ENCODE measurements at places on chromosomes 5 and 9. TPM values are rescaled to one million over a fixed set of nuclear protein-coding genes. Genes with fewer than 3 reads are reported as not detected.

The PCDHGB2 gene
- 0.10 TPM for total RNA-seq

The CARTPT gene
- total RNA-seq = not detected

The HRH2 gene
- 11.8 TPM for total RNA-seq

The MYOZ3 gene
- 0.21 TPM for total RNA-seq

The SPINK4 gene
- total RNA-seq = not detected

The OGN gene
- total RNA-seq = not detected

The CDKN2A gene
- total RNA-seq = 3.9 TPM

DNA sequence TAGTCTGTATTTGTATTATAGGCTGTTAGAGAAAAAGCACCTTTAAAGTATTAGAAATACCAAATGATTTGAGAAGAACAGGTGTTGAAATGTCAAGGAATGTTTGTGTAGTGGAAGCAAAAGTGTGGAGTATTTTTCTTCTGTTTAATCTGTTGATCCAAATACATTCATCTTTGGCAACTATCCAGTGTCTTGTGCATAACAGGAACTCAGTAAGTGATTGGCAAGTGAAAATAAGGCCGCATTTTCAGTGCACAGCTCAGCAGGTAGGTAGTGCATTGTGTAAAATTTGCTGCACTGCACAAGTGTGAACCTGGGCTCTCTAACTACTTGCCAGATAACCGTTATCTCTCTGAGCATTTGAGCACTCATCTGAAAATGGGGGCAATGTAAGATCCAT, 61.8 kb downstream of the CHSY3 start:
- DNase-seq = no peak

DNA sequence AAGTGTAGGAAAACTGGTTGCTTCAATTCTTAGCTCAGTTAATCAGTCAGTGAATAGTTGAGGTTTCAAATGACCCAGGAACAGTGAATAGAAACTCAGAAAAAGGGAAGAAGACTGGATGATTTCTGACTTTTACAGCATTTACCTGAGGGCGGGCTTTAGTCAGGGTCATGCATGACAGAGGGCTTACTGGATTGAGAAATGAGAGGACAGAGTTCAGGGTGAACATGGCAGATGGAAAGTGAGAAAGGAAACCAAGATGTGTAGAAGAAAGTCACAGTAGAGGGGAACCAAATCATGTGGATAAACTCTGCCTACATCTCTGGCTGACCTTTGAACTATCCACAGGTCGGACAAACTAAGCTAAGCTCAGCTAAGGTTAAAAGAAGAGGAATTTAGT, 596.0 kb downstream of the SEMA5A start:
- DNase-seq = no peak

DNA sequence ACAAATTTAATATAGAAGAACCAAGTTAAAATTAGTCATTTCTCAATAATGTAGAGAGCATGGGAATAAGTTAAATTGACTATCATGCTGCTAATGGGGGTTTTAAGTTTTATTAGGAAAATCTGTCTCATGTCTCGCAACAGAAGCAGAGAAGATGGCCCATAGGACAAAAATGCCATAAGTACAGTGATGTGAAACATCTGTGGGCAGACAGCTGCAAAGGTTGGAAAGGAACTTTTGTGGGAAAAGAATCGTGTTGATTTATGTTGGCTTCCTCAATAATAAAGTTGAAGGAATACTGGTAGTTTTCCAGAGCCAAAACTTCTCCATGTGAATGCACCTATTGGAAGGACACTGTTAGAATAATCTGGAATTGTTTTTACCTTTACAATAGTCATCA, 44.8 kb downstream of the VCAN start:
- DNase-seq = no peak

- no peak for DNase-seq
Measured at GRCh38 chr9:13705373-13705772, 425.9 kb upstream of the MPDZ start.

DNA sequence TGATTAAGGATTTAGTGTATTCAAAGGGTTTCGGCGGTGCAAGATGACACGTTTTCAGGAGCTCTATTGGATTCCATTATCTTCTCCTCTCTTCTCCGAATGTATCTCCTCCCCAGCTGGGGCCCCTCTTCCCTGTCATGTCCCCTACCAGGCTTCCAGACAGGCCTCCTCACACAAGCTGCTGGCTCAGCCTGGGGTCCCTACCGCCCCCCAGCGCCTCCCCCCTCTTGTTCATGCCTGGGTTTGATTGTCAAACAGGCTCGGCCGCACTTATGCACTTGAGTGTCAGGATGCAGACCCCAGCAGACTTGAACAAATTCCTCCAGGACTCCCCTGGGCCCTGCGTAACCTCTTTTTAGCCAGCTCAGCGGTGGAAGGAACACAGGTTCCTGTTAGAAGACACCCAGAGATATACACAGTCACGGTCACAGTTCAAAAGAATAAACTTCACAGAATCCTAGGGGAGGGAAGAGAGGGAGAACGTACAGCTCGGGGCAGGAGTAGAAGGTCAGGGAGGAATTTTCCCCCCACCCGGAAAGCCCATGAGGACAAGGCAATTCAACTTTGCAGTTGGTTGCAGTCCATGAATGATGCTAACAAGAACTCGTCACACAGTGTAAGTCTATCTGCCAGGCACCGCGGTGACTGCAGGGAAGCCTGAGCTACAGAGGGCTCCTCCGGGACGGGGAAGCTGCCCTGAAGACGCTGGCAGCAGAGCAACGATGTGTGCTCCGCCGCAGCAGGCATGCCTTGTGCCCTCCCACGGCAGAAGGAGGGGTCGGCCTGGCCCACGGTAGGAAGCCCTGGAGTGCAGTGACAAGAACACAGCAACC, 560.0 kb downstream of the BNC2 start:
- no peak for DNase-seq

- DNase-seq = no peak
Measured at GRCh38 chr5:117588611-117589010, 1014.0 kb upstream of the SEMA6A start.

DNA sequence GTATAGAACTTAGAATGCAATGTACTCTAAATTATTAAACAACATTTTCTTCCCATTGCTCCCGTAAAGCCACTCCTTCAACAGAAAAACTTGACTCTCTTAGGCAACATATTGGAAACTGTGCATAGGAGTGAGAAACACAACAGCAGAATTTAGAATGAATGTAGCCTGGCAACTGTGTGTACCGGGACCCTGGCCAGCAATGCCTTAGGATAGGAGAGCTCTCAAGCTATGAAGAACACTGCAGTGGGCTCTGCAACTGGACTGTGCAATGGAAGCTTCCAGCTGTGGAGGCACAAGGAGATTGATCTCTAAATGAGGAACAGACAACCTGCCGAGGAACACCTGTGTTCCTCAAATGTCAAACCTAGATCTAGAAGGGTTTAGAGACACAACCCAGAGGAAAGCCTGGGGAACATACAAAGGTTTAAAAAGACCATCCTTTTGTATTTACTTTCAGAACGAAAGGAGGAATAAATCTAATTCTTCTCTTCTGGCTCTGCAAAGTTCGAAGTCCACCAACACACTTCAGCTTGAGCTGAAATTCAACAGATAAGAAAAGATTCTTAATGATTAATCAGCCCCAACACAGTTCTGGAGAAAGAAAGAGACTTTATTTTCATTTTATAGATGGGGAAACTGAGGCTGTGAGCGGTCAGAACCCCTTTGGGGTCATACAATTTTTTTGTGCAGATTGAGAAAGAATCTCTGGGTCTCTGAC, 51.5 kb upstream of the ARL15 start:
- DNase-seq = no peak

GRCh38 chr5:108818613-108819272, 71.0 kb downstream of the FER start:
- no peak for DNase-seq

- DNase-seq = no peak
Measured at GRCh38 chr9:82152181-82152580, 163.6 kb downstream of the SPATA31D1 start.

DNA sequence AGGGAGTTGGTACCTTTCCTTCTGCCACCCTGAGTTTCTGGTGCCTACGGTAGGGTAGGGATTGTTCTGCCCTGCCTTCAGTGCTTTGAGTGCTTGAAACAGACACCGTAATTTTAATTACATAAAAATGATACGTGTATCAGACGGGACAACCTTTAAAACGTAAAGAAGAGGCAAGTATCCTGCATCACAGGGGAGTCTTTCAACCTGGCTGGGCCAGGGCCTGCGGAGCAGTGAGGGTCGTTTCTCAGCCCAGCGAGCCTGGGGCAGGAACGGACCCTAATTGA, 483 bp upstream of the DAB2IP start:
- DNase-seq = no peak

GRCh38 chr9:37801287-37801850, 772 bp downstream of the DCAF10 start:
- peak; percentile 55 for DNase-seq

DNA sequence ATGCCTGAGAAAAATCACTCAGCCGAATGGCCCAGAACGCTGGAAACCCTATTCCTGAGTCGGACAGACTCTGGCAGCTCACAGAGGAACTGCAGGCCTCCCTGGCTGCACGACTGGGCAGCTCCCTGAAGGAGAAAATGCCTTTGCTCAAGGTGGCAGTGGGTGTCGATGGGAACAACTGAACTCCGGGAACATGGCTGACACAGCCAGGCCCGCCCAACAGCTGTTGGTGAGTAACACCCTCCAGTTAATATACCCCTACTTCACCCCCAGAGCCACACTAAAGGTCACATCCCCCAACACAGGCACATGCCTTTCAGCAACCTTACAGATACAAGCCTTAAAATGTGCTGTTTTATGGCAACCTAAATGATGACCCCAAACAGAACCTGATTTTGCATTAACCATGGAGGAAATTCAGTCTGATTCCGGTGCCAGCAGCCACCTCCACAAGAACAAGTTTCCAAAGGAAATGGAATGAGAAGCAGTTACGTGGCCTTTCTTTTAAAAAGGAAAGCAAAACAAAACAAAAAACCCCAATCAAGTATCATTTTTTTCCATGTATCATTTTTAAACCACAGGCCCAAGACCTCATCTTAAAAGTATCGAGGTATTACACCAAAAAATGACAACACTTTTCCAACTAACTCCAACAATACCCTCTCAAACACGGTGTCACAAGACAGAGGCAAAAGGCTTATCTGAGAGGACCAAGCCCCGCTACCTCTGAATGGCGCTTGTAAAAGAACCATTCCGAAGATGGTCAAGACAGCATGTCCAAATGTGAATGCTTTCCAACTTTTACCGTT, 3.1 kb downstream of the KLF9 start:
- peak; percentile 65 for DNase-seq

- DNase-seq = peak; percentile 62
Measured at GRCh38 chr9:4298255-4299004, 1.4 kb downstream of the GLIS3 start.

Data from activated CD4-positive, alpha-beta memory T cell treated with anti-CD3 and anti-CD28 coated beads for 36 hours (primary cell).